GM12865 (cell line): ENCODE measurements at places on chromosomes 5 and 9.
A peak's percentile ranks its signal among the peaks of the same experiment; 100 is the strongest.

- DNase-seq: no peak
These were observed 6.2 kb downstream of the SKP2 start for GRCh38 chr5:36158144-36158543.

DNA sequence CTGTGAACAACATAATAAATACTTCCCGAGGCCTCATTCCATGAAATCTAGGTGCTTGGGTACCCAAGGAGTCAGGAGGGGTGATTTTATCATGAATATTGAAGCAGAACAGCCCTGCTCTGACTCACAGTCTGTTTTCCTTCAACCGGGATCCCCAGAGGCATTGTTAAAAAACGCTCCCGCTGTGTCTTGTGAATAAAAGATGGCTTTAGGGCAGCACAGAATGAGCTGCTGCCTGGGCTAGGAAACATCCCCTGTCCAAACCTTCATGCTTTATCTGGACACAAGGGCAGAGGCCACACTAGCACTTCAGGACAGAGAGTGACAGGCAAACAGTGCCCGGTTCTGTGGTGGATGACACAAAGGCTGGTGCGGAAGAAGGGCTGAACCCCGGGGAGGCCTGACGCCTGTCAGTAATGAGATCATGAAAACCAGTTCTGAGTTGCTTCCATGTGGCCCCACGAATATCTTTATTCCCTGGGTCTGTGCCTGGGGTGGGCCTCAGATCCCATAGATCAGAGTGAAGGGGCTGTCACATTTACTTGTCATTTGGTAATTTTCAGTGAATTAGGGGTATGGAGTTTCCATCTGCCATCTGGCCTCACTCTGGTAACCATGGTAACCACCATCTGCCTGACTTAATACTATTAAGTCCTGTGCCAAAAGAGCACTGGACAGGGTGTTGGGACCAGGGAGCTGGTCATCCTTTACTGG, 2.6 kb downstream of the IGFBPL1 start:
- DNase-seq: no peak

- DNase-seq: no peak
These were observed 44.0 kb upstream of the SLC25A51 start for GRCh38 chr9:37947977-37948376.

- no peak for DNase-seq
These were observed 2.9 kb upstream of the LPCAT1 start for GRCh38 chr5:1526681-1527131.

DNA sequence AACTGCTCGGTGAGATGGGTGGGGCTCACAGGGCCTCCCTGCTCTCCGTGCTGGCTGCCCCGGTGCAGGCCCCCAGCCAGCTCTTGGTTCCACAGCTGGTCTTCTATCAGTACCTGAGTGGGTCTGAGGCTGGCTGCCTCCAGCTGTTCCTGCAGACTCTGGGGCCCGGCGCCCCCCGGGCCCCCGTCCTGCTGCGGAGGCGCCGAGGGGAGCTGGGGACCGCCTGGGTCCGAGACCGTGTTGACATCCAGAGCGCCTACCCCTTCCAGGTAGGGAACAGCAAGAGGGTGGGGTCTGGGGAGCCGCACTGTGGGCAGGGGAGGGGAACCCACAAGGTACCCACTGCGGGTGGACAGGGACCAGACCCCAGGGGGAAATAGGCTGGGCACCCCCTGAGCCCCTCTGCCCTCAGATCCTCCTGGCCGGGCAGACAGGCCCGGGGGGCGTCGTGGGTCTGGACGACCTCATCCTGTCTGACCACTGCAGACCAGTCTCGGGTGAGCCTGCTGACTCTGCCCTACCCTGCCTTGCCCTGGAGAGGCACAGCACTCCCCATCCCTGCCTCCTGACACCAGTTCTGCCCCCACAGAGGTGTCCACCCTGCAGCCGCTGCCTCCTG, 2.8 kb downstream of the MAMDC4 start:
- no peak for DNase-seq

- DNase-seq: no peak
These were observed 471.7 kb upstream of the RORB start for GRCh38 chr9:74025402-74025925.

DNA sequence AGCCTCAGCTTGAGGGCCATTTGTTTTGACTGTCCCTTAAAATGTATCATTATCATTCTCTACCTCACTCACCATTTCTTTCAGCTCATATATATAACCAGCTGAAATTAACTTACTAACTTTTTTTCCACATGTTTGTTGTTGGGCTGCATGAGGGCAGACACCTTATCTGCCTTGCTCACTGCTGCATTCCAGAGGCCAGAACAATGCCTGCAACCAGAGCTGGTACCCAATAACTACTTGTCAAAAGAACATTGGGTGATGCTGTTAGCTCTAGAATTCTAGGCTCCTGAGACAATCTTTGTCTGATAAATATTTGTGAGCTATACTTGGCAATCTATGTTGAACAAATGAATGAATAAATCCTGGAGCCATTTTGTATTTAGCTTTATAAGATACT, 68.3 kb downstream of the HTR4 start:
- DNase-seq: no peak

DNA sequence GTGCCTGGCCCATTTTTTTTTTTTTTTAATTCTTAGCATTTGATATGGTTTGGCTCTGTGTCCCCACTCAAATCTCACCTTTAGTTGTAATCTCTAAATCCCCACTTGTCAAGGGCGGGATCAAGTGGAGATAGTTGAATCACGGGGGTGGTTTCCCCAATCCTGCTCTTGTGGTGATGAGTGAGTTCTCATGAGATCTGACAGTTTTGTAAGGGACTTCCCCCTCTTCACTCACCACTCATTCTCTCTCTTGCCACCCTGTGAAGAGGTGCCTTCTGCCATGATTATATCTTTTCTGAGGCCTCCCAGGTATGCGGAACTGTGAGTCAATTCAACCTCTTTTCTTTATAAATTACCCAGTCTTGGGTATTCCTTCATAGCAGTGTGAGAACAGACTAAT, 27.2 kb downstream of the NDUFAF2 start:
- DNase-seq: peak; percentile 26

GRCh38 chr5:91977579-91977978, 594.5 kb upstream of the ARRDC3 start:
- DNase-seq: no peak

DNA sequence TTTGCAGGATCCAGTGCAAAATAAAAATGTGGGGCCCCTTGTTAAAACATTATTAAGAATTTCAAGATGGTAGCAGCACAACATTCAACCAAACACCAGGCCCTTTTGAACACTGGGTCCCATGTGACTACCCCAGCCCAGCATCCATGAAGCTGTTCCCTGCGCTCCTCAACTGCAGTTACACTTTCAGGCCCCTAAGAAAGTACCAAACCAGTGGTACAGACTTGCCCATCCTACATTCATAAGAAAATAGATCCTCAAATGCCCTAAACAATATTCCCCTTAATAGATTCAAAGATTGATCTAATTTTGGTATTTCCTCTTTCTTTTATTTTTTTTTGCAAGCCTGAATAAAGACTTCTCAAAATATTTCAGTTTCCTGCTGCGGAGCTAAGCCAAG, 201.7 kb downstream of the EFNA5 start:
- no peak for DNase-seq

DNA sequence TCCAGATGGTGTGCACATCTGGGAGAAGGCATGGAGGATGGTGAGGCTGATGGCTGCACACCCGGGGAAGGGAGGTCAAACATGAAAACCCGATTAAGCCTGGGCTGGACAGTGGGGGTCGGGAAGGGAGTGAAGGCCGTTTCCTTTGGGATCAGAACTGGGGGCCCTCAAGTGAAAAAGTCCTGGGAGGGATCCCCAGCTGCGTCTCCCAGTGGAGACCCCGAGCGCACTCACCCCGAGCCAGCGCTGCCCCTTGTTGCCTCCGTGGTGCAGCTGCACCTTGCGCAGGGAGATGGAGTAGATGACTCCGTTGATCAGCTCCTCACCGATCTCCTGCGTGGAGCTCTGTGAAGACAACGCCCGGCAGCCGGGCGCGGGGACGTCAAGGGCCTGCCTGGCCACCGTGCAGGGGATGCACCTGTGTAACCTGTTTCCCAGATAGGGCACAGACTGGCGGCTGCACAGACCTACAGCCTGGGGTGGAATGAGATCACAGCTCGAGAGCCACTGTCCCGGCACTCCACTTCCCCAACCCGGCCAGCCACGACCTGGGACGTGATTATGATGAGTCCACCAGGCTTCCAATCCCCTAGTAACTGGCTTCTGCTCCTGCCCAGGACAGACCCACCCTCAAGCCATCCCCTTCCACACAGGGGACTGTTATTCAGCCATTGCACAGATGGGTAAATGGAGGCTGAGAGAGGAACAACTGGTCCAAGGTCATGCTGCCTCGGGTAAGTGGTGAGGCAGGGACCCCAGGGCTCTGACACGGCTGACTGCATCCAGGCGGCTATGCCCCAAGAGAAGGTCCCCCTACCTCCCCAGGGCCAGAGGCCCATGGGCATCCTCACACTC, 9.0 kb downstream of the RALGDS start:
- DNase-seq: no peak

DNA sequence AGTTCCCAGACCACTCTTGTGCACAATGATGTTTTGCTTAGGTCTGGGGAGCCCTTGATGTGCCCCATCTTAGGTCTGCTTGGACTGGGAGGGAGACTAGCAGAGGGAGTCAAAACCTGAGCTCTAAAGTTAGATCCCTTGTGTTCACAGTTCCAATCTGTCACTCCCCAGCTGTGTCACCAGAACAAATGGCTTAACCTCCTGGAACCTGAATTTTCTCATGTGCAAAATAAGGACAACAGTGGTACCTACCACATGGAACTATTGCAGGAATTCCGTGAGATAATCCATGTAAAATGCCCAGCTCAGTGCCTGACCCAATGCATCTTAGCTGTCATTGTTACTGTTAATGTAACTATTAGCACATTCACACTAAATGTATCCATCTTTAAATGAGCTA, 45.5 kb downstream of the GALNT10 start:
- DNase-seq: no peak

DNA sequence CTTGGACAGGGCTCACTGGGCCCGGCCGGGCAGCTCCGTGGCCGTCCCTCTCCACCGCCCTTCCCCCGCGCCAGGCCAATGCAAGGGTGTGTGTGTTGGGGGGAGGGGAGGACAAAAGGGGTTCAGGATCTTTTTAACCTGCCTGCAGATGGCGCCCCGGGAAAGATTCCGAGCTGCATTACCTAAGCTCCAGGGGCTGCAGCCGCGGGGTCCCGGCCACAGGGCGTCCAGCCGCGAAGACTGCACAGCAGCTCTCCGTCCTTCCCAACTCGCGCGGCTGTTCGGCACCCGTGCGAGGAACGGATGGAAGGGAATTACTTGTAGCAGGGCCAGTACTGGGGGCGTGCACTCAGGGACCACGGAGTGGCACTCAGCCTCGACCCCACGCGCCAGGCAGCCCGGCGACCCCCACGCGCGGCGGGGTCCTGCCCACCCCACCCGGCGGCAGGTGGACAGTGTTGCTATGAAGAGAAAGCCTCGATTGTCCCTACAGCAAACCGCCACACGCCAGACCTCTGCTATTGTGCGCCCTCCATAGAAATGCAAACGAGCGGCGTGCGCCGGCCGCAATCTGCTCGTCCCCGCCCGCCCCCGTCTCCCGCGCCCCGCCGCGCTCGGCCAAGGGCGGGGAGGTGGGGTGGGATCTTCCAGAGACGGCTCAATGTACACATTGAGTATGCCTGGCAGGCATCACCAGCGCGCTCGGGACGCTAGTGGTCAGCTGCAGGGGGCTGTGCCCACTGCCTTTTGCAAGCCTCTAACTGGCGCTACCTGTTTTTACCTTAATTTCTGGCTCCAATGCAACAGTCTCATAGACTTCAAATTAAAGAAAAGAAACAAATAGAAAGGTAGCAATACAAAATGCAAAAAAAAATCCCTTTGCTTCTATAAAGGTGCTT, 796 bp upstream of the GADD45G start:
- DNase-seq: no peak

DNA sequence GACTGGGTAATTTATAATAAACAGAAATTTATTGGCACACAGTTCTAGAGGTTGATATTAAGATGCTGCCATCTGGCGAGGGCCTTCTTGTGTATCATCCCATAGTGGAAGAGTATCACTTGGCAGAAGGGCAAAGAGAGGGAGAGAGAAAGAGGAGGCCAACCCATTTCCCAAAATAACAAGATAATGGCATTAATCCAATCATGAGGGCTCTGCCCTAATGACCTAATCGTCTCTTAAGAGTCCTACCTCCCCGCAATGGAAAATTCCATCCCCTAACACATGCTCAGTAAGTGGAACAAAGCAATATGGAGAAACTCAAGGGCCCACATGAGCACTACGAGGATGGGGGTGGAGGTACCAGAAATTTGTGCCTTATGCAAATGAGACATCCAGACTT, 17.6 kb upstream of the VDAC1 start:
- no peak for DNase-seq

DNA sequence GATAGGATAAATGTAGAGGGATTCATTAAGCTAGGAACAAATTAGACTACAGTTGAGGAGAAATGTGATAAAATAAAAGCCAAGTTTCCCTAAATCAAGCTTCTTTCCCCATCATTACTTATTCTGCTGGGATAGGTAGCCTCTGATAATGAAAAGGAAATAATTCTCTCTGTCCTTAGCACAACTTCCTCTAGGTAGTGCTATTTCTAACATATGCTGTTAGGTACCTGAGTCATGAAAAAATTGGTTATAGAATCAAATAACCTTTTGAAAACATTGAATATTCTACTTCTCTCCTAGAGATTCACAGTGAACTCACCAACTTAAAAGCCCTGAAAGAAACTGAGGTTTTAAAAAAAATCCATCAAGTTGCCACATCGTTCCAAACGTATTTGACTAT, 1793.1 kb downstream of the EFNA5 start:
- no peak for DNase-seq

GRCh38 chr9:131237931-131238401, 38.3 kb downstream of the FAM78A start:
- peak; percentile 93 for DNase-seq

DNA sequence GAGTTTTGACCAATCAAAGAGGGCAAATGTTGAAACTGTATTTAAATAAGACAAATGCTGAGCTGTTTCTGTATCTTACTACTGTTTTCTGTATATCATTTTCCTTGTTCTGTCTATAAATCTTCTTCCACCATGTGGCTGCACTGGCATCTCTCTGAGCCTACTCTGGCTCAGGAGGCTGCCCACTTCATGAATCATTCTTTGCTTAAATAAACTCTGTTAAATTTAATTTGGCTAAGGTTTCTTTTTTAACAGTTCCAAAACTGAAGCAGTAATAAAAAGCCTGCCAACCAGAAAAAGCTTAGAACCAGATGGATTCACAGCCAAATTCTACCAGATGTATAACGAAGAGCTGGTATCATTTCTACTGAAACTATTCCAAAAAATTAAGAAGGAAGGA, 40.2 kb upstream of the TAS2R1 start:
- no peak for DNase-seq

- DNase-seq: no peak
These were observed 13.0 kb upstream of the FAM240B start for GRCh38 chr9:38732885-38733284.

DNA sequence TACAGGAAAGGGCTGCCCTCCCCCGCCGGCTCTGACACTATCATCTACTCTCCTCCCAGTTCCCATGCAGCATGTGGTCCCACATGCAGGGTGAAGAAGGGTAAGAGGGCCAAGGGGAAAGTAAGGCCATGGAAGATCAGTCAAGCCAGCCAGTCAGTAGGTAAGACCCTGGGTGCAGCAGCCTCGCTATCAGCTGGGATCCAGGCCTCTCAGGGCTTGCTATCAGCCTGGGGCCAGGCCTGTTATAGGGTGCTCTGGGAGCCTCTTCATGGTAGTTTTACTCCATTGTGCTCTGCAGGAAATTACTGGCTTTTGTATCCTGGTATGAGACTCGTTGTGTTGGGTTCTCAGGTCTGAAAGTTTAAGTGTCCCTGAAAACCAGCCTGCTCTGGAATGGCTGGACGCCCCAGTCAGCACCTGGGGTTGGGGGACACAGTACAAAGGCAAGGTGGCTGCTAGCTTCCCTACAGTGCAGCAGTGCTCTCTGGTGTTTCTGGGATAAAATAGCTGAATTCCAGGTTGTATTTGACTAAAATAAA, 21.4 kb downstream of the SLC22A4 start:
- DNase-seq: no peak
